Calu3 (cell line): ENCODE measurements at places on chromosomes 1 and 21. TPM values are rescaled to one million over a fixed set of nuclear protein-coding genes. Genes with fewer than 3 reads are reported as not detected.

Gene LCE1B
- total RNA-seq, result not detected in 2 replicates

- DNase-seq, result no peak
Observed at GRCh38 chr21:38631206-38631605, 132.9 kb upstream of the ERG start.

- no peak for DNase-seq
Observed at GRCh38 chr1:118947790-118948189, 40.4 kb downstream of the TBX15 start.

- DNase-seq, result no peak
Observed at GRCh38 chr1:84294751-84295150, 6.8 kb upstream of the SAMD13 start.

Gene DEPDC1
- total RNA-seq, result 33.0 and 41.7 TPM in 2 replicates

Gene NPR1
- total RNA-seq, result not detected in 2 replicates

DNA sequence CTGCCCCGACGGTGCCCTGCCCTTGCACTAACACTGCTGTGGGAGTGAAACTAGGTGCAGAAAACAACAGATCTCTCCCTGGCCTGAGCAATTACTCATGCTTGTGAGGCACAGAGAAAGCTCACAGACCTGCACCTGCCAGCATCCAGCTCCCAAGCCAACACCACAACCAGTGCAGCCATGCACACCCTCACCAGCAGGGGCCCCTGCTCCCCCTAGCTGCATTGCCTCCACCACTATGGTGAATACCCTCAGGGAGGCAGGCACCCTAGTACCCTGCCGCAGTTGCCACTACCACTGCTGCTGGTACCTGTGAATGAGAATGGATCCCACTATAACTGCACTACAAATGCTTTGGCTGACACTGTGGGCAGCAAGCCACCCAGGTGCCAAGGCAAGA is 7.1 kb upstream of the DIRAS3 start:
- DNase-seq, result no peak

Gene ACOT11
- 10.4 TPM in 2 replicates for total RNA-seq

- DNase-seq, result no peak
Observed at GRCh38 chr1:209878964-209879363, 51.2 kb downstream of the UTP25 start.

Gene HRNR
- total RNA-seq, result not detected in 2 replicates

Gene CD1D
- 0.76 and 0.86 TPM in 2 replicates for total RNA-seq

- no peak for DNase-seq
Observed at GRCh38 chr1:113792471-113792870, 19.8 kb downstream of the RSBN1 start.

Gene CASZ1
- total RNA-seq, result 12.6 and 16.5 TPM in 2 replicates

Gene BGLAP
- total RNA-seq, result 2.0 and 2.6 TPM in 2 replicates

DNA sequence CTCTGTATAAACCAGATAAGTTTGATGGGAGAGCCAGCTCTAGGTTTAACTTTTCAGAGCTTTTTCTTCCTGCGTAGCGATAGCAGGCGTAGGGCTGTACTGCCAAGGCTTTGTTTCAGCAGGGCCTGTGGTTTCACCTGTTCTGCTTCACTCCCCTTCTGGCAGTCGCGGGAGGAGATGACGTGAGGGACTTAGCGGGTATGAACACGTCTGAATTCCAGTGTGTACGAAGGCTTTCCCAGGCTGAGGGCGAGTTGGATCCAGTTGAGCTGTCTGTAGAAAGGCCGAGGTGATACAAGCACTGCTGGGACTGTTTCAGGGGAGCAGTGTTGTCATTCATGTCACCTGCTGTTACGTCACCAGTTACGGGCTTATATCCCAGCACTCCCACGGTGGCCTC is 21.2 kb downstream of the PEX14 start:
- DNase-seq, result no peak

DNA sequence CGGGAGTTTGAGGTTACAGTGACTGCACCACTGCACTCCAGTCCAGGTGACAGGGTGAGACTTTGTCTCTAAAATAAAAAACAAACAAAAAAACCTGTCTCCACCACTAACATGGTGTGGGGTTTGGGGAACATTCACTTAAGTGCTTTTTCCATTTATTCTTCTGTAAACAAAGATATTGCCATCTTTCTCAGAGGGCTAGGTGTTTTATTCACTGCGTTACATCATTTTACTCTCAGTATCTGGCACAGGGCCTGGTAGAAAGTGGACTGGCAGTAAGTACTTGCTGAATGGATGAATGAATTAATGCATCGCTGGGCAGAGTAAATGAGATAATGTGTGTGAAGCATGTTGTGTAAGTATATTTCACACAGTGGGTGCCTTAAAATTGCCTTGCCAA is 20.1 kb downstream of the KIAA0040 start:
- no peak for DNase-seq

DNA sequence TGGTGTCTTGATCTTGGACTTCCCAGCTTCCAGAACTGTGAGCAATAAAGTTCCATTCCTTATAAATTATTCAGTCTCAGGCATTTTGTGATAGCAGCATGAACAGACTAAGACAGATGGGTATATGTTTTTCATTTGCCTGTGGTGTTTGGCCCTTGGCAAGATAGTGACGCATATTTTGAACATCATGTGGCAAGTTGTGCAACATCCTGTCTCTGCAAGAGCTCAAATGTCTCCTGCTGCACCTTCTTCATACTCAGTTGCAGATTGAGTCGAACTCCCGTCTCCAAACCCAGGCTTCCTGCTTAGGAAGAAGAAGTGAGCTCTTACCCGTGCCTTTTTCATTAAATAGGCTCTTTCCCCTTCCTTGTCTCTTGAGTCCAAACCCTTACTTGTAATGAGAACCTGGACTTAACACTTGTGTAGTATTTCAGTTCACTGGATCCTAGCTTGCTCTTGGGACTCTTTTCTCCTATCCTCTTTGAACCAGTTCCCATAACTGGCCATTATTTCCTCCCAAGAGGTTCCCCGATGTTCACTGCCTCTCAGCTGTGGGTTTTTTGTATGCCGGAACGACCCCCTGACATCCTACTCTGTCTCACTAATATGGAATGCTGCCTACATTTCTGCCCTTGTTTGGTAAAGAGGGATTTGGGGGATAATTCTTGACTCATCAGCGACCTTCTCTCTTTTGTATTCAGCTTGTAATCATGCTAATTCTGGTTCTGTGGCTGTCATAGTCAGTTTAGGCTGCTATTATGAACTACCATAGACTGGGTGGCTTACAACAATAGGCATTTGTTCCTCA is 125.0 kb upstream of the KCNK2 start:
- DNase-seq, result no peak

DNA sequence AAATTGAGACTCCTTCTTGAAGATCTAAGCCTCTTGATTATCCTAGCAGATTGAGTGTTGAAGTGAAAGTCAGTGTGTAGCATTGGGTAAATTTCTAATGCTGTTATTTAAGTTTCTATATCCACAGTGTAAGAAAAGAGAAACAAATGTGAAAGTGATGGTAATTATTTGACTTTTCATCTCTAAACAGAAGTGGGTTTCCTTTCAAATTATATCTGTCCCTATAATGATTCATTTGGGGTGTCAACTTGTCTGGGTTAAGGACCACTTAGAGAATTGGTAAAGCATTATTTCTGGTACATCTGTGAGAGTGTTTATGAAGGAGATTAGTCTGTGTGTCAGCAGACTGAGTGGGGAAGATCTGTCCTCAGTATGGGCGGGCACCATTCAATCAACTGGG is 133.0 kb upstream of the HMCN1 start:
- no peak for DNase-seq

DNA sequence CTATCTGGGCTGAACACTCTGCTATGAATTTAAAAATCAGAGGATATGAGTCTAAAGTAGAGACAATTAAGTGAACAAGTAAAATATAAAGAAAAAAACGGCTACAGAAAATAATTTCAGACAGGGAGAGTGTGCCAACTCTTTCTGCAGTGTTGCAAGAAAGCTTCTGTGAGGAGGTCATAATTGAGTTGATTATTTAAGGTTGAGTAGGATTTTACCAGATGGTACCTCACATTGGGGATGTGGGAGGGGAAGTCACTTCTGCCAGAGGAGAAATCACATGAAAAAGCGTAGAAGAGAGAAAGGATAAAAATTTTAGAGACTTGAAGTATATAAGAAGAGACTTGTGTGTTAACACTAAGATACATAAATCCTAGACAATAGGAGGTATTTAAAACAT is 238.0 kb upstream of the NCAM2 start:
- DNase-seq, result no peak

- DNase-seq, result no peak
Observed at GRCh38 chr1:242081446-242081845, 82.5 kb upstream of the MAP1LC3C start.

Gene PLA2G5
- total RNA-seq, result not detected in 2 replicates

- peak; percentile 72 for DNase-seq
Observed at GRCh38 chr21:33078907-33079582, 9.1 kb downstream of the OLIG1 start.

Gene BRDT
- total RNA-seq, result not detected in 2 replicates

DNA sequence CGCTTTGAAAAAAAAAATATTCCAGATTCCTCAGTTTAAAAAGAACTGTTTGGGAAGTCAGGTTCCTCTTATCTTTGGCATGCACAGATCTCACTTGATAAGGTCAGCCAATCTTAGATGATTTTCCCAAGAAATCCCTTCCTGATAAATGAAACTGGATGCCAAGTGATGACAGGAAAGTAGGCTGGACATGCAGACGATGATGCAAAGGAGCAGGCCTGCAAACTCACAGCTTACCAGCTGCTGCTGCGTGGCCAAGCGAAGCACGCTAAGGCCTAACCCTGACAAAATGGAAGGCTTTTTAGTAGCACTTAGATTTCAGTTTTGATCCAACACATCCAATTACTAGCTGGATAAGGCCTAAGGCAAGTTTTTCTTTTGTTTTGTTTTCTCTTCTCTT is 10.1 kb downstream of the TADA1 start:
- no peak for DNase-seq

DNA sequence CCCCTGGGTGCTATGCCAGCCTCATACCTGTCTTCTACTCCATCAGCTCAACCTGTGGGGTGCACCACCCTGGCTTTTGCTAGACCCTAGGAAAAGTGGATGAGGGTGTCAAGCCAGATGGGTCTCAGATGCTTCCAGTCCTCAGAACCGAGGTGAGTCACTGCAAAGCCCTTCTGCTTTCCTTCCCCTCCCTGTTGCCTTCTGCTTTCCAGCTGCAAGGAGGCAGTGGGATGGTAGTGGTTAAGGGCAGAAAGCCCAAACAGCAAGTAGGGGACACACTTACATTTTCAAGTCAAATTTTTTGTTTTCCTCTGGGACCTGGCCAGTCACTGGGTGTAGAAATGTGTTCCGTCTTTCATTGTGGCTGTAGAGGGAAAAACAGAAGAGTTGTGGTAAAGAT is 60.7 kb upstream of the GOLT1A start:
- DNase-seq, result no peak

- DNase-seq, result peak; percentile 76
Observed at GRCh38 chr1:234866007-234866866, 256.3 kb upstream of the IRF2BP2 start.

- no peak for DNase-seq
Observed at GRCh38 chr1:44778705-44779576, 3.6 kb downstream of the RPS8 start.

Gene ITGB3BP
- 42.1 and 52.1 TPM in 2 replicates for total RNA-seq

Gene PFKFB2
- 52.0 and 54.4 TPM in 2 replicates for total RNA-seq

DNA sequence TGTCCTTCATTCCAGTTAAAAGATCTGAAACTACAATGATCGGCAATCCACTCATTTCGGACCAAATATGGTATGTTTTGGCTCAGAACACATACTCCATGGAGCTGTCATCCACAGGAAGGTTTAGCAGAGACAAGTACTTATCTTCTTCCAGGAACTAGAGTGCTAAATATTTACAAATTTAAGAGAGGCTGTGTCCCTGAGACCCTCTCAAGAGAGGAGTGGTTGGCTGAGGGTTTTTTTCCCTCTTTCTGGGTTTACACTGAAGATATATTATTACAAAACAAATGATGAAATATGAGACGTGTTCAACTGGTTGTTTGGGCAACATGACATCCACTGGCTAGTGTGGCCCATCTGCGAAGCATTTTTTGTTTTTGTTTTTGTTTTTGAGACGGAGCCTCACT is 25.9 kb upstream of the NID1 start:
- DNase-seq, result no peak

GRCh38 chr1:61560385-61560784 is 164.6 kb downstream of the TM2D1 start:
- DNase-seq, result no peak

Gene ADCY10
- total RNA-seq, result 0.31 and 0.91 TPM in 2 replicates

- DNase-seq, result no peak
Observed at GRCh38 chr1:42950116-42950481, 8.6 kb downstream of the SLC2A1 start.

- no peak for DNase-seq
Observed at GRCh38 chr21:44931501-44932407, 8.1 kb upstream of the SLX9 start.

- DNase-seq, result no peak
Observed at GRCh38 chr1:17611991-17612390, 72.5 kb downstream of the ARHGEF10L start.

GRCh38 chr1:151007853-151008243 is 401 bp upstream of the PRUNE1 start:
- DNase-seq, result no peak

DNA sequence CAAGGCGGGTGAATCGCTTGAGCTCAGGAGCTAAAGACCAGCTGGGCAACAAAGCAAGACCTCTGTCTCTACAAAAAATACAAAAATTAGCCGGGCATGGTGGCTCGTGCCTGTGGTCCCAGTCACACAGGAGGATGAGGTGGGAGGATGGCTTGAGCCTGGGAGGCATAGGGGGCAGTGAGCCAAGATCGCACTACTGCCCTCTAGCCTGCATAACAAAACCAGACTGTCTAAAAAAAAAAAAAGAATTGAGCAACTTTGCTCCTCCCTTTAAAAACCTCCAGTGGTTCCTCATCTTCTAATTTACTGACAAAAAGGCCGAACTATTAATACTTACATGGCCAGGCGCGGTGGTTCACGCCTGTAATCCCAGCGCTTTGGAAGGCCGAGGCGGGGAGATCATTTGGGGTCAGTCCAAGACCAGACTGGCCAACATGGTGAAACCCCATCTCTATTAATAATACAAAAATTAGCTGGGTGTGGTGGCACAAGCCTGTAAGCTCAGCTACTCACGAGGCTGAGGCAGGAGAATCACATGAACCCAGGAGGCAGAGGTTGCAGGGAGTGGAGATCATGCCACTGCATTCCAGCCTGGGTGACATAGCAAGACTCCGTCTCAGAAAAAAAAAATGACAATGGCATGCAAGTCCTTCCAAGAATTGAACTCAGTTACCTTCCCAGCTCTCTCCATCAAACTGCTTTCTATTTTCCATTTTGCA is 4.4 kb downstream of the ACBD3 start:
- DNase-seq, result peak; percentile 63

DNA sequence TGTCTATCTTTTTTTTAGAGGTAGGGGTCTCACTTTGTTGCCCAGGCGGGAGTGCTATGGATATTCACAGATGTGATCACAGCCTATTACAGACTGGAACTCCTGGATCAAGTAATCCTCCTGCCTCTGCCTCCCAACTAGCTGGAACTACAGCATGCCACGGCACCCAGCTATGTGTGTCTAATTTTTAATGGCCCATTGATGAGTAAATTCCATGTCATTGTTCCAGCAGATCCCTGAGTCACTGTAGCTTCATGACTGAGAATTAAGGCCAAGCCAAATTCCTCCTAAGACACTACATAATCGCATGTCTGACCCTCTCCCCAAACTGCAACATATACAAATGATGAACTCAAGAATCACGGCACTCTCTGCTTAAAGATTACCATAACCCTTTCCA is 84.2 kb upstream of the RGS2 start:
- DNase-seq, result no peak
